Naive B cell (primary cell): ENCODE measurements at places on chromosomes 2 and 18. TPM values are rescaled to one million over a fixed set of nuclear protein-coding genes. Genes with fewer than 3 reads are reported as not detected.

GRCh38 chr18:7232218-7232617 is 1.3 kb downstream of the LRRC30 start:
- H3K27me3 ChIP-seq = no peaks in the 10 kb centered on the region
- DNase-seq = no peak
- no peaks in the 10 kb centered on the region for H3K36me3 ChIP-seq
- no peak overlapping the region for H3K27ac ChIP-seq

GRCh38 chr18:76881744-76882143 is 59.4 kb downstream of the ZNF236 start:
- H3K4me1 ChIP-seq = no peaks in the 10 kb centered on the region
- no peak for DNase-seq
- no peak overlapping the region for H3K27ac ChIP-seq
- H3K27me3 ChIP-seq = no peaks in the 10 kb centered on the region

Gene ABCG8
- not detected for polyA plus RNA-seq

Gene MOGAT1
- not detected for polyA plus RNA-seq

Gene RAMP1
- not detected for polyA plus RNA-seq
